ENCODE measurements at places on chromosomes 4 and X.

DNA sequence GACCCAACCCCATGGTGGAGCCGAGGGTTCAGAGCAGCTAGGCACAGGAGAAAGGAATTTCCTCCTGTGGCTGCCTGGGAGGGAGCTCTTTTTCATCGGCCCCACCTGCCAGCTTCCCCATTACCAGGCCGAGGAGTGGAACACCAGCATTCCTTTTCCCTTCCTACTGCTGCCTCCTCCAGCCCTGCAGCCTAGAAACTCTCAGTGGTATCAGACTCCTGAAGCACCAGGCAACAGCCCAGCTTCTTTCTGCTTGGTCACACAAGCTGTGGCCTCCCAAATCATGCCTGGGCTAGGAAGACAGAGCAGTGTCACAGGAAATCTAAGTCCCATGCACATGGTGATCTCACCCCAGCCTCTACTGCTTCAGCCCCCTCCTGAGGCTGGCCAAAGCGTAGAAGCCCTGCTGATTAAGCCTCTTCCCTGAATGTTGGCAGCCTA lies 30.1 kb downstream of the RTL5 start:
- DNase-seq, result no peak

DNA sequence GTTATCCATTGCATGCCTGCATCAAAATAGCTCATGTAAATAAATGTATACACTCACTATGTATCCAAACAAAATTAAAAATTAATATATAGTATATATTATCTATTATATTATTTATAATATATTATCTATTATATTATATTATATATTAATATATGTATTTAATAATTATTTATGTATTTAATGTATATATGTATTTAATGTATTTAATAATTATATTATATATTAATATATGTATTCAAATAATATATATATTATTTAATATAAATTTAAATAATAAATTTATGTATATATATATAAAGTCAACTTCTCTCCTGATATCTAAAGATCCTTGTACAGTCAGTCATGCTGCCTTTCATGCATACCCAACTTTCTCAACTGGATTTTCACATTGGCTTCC lies 82.4 kb downstream of the GPM6A start:
- no peak for DNase-seq

- no peak for DNase-seq
Measured at GRCh38 chr4:5749568-5749967, 38.6 kb downstream of the EVC start.

DNA sequence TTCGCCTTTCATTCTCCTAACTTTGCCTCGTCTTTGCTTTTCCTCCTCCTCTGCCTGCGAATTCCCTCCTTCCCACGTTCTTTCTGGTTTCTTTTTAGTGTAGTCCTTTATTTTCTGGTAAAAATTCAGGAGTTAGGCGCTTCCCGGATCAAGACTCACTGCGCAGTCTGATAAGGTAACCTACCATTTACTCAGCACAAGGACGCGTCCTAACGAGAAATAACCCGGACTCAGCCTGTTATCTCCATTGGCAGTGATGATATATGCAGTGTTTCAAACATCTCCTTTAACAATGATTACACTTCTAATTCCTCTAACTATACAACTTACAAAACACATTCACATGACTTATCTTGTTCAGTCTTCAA lies 357 bp upstream of the ETNPPL start:
- no peak for DNase-seq

DNA sequence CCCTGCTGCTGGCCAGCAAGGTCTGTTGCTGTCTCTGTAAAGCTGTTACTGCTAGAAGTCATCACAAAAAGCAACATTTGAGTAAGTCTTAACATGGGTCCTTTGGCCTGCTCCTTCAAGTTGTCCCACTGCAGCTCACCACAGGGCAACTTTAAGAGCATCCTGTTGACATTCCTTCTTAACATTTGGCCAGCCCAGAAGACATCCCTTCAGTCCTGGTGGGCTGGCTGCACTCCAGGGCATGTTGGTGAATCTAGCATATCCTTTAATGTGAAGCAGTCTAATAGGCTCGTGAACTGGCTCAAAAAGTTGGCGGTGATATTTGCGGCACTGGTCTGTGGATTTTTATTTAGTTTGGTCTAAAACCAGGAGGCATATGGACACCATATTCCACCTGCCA lies 92.2 kb upstream of the MAML3 start:
- DNase-seq, result no peak

DNA sequence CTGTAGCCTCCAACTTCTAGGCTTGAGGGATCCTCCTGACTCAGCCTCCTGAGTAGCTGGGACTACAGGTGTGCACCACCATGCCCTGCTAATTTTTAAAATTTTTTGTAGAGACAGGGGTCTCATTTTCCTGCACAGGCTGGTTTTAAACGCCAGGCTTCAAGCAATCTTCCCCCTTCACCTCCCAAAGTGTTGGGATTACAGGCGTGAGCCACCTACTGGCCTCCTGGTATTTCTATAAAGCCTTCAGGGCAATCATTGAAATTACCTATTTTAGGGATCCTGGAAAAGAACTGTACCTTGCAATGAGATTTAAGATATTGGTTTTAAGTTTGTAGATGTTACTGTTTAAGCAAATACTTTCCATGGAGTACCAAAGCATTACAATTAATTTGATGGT lies 13.5 kb upstream of the PLS3 start:
- DNase-seq, result no peak

GRCh38 chr4:101005659-101006058 lies 341.7 kb downstream of the PPP3CA start:
- no peak for DNase-seq

DNA sequence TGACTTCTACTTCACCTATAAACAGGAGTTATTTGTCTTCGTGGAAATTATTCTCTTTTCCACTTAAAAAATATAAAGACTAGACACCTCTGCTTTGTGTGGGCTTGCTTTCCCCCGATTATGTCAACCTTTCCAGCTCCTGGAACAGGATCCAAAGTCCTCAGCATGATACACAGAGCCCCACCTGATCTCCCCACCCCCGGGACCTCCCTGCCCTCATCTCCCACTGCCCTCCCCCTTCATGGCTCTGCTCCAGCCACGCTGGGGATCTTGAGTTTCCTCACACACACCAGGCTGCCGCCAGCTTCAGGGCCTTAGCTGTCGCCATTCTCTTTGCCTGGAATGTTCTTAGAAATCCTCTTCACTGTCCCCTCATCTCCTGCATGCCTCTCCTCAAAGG lies 55.3 kb downstream of the MBNL3 start:
- DNase-seq, result no peak

DNA sequence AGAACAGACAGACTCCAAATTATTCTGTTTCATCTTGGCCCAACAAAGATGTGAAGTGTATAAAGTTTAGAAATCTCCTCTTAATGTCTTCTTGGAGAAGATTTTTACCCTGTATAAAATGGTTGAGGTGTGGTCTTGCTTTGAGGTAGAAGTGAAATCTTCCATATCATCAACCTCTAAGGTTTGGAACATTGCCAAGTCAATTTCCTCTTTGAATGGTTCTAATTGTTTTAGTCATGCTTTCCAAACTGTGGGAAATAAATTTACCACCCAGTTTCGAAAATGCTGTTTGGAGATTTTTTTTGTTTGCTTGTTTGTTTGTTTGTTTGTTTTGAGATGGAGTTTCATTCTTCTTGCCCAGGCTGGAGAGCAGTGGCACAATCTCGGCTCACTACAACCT lies 174.1 kb upstream of the ADAMTS3 start:
- no peak for DNase-seq

GRCh38 chr4:6224735-6225134 lies 24.4 kb upstream of the JAKMIP1 start:
- no peak for DNase-seq

All from activated CD4-positive, CD25-positive, alpha-beta regulatory T cell treated with anti-CD3 and anti-CD28 coated beads, Interleukin-2, amount 50 U/mL, for 16 hours (primary cell).